Tibial artery (tissue), 4 donors: ENCODE measurements at places on chromosomes 5 and 9.

GRCh38 chr9:93431539-93432105 is 19.9 kb upstream of the FAM120A start:
- no peaks in the 10 kb centered on the region for H3K36me3 ChIP-seq
- H3K27ac ChIP-seq = no peak overlapping the region
- DNase-seq = peak; percentile 28
- H3K4me3 ChIP-seq = no peak overlapping the region
- no peaks in the 10 kb centered on the region for H3K27me3 ChIP-seq

DNA sequence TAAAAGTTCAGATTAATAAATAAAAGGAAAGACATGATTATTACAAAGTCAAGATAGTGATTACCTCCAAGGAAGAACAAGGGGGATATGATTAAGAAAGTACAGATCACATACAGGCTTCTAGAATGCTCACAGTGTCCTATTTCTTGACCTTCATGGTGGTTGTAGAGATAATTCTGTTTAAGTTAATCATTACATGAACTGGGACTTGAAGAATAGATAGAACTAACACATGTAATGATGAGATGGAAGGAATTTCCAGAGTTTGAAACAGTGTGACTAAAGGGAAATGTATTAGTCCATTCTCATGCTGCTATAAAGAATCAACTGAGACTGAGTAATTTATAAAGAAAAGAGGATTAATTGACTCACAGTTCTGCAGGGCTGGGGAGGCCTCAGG is 72.7 kb downstream of the LURAP1L start:
- no peak overlapping the region for H3K4me3 ChIP-seq
- DNase-seq = no peak
- no peak overlapping the region for H3K27ac ChIP-seq
- no peaks in the 10 kb centered on the region for H3K27me3 ChIP-seq
- no peaks in the 10 kb centered on the region for H3K4me1 ChIP-seq

- H3K27ac ChIP-seq = peak overlapping the region; percentile 70
- peak; percentile 74 for DNase-seq
- H3K4me3 ChIP-seq = peak overlapping the region; percentile 14
- no peaks in the 10 kb centered on the region for H3K27me3 ChIP-seq
- H3K4me1 ChIP-seq = no peaks in the 10 kb centered on the region
These were observed 188.4 kb downstream of the SNCAIP start for GRCh38 chr5:122500245-122501088.

GRCh38 chr9:78030553-78031443 is 813 bp downstream of the GNAQ start:
- H3K27ac ChIP-seq = peak overlapping the region; percentile 91
- no peaks in the 10 kb centered on the region for H3K36me3 ChIP-seq
- H3K4me1 ChIP-seq = peaks cover 32% of the 10 kb centered on the region
- no peaks in the 10 kb centered on the region for H3K27me3 ChIP-seq

- no peak overlapping the region for H3K4me3 ChIP-seq
- H3K4me1 ChIP-seq = no peaks in the 10 kb centered on the region
- no peaks in the 10 kb centered on the region for H3K27me3 ChIP-seq
- H3K27ac ChIP-seq = no peak overlapping the region
- no peak for DNase-seq
- no peaks in the 10 kb centered on the region for H3K36me3 ChIP-seq
These were observed 27.0 kb upstream of the FRRS1L start for GRCh38 chr9:109193974-109194556.

DNA sequence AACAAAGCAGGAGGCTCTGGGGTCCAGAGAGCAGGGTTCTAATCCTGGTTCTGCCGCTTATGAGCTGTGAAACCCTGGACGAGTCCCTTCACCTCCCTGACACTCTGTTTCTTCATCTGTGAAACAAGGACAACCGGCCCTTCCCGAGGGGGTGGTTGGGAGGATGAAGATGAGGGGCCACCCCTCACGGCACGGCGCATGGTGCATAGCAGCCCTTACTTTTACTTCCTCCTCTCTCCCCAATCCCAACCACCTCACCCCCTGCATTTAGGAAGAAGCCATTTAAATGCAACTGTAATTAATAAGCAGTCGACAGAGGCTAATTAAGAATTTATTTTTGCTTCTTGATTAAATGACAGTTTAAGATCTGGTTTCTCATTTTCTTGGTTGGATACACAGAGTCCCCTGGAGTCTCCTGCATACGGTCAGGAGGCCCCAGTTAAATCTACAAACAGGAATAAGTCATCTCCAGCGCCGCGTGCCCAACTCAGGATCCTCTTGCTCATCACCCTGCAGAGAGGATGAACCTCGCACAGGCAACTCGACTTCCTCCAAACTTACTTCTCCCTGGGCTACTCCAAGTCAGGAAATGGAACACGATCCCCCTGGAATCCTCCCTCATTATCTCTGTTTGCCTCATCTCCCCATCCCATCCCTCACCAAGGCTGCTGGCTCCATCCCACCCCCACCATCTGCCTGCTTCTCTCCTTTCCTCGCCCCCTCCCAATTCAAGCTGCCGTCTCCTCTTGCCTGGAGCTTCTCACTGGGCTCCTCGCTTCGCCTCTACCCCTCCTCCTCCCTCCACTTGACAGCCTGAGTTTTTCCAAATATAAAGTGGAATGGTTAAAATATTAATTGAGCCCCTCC is 95.9 kb downstream of the HRH2 start:
- no peaks in the 10 kb centered on the region for H3K36me3 ChIP-seq
- DNase-seq = no peak
- H3K27me3 ChIP-seq = no peaks in the 10 kb centered on the region
- H3K27ac ChIP-seq = no peak overlapping the region
- H3K4me3 ChIP-seq = no peak overlapping the region
- no peaks in the 10 kb centered on the region for H3K4me1 ChIP-seq

- no peaks in the 10 kb centered on the region for H3K36me3 ChIP-seq
- no peaks in the 10 kb centered on the region for H3K27me3 ChIP-seq
- no peak overlapping the region for H3K4me3 ChIP-seq
- DNase-seq = peak; percentile 70
- H3K27ac ChIP-seq = peak overlapping the region; percentile 39
These were observed 91.8 kb downstream of the GLIS3 start for GRCh38 chr9:4207881-4208615.

DNA sequence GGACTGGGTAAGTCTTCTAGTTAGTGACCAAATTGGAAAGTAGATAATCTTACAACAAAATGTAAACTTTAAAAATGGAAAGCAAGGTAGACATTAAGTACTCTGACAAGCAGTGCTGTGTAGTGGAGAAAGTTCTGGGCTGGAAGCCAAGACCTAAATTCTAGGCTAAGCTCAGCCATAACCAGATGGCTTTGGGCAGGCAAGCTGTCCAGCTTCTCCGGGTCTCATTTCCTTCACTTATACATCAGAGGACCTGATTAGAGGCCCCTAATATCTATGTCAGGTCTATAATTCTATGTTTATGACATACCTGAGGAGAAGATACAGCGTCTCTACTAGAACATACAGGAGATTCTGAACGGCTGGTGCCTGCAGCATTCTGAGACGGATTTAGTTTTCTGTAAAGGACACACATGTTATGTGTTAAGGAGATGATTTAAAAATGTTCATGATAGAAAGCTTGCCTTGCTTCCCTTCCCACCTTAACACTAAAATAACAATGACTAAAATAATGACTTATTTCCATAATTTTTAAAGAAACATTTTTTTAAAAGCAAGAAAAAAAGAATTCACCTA is 61.2 kb downstream of the ELL2 start:
- no peak for DNase-seq
- peak overlapping the region; percentile 7 for H3K27ac ChIP-seq
- H3K36me3 ChIP-seq = peaks cover 67% of the 10 kb centered on the region
- no peaks in the 10 kb centered on the region for H3K27me3 ChIP-seq

GRCh38 chr5:6470672-6471071 is 22.0 kb downstream of the UBE2QL1 start:
- H3K36me3 ChIP-seq = no peaks in the 10 kb centered on the region
- DNase-seq = no peak
- H3K27me3 ChIP-seq = no peaks in the 10 kb centered on the region

DNA sequence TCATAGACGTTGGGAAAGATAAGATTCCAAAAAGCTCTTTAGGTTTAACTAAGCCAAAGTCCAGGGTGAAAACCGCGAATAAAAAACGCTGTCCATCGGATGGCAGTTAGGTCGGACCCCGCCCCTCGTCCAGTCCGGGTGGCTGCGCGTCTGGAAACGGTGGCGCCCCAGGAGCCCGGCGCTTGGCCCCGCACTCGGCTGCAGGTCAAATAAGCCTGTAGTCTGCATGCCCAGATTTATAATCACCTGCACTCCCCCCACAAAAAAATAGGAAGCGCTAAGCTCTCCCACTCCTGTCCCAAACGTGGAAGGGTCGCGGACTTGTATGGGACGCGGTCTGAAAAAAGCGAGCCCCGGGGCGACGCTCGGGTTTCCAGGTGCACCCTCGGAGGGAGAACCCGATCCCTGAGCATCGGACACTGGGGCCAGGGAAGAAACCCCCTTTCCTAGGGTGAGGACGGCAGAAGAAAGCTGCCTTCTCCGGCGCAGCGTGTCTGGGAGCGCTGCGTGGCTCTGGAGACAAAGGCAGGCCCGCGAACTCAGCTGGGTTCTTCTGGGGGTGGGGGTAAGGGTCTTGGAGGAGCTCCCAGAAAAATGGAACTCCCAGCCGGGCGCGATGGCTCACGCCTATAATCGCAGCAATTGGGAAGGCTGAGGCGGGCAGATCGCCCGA is 923 bp upstream of the ZBTB5 start:
- H3K4me1 ChIP-seq = no peaks in the 10 kb centered on the region
- no peaks in the 10 kb centered on the region for H3K27me3 ChIP-seq
- H3K4me3 ChIP-seq = peak overlapping the region; percentile 98
- no peaks in the 10 kb centered on the region for H3K36me3 ChIP-seq
- H3K27ac ChIP-seq = peak overlapping the region; percentile 99

- no peak overlapping the region for H3K27ac ChIP-seq
- peaks cover 36% of the 10 kb centered on the region for H3K27me3 ChIP-seq
- no peak for DNase-seq
- H3K4me3 ChIP-seq = no peak overlapping the region
- H3K4me1 ChIP-seq = no peaks in the 10 kb centered on the region
These were observed 233.8 kb downstream of the ROR2 start for GRCh38 chr9:91716239-91716638.

- H3K27ac ChIP-seq = no peak overlapping the region
- peaks cover 79% of the 10 kb centered on the region for H3K4me1 ChIP-seq
- no peak overlapping the region for H3K4me3 ChIP-seq
- H3K27me3 ChIP-seq = no peaks in the 10 kb centered on the region
These were observed 46.9 kb downstream of the ADAMTS2 start for GRCh38 chr5:179298181-179298993.

- DNase-seq = no peak
- H3K4me1 ChIP-seq = no peaks in the 10 kb centered on the region
- H3K36me3 ChIP-seq = no peaks in the 10 kb centered on the region
- no peak overlapping the region for H3K27ac ChIP-seq
- no peak overlapping the region for H3K4me3 ChIP-seq
These were observed 48.5 kb downstream of the PLGRKT start for GRCh38 chr9:5389109-5389732.

GRCh38 chr5:12214267-12215015 is 310.2 kb upstream of the CTNND2 start:
- DNase-seq = no peak
- no peak overlapping the region for H3K4me3 ChIP-seq
- no peaks in the 10 kb centered on the region for H3K36me3 ChIP-seq
- no peak overlapping the region for H3K27ac ChIP-seq
- H3K4me1 ChIP-seq = no peaks in the 10 kb centered on the region

- H3K27me3 ChIP-seq = no peaks in the 10 kb centered on the region
- no peak overlapping the region for H3K4me3 ChIP-seq
- no peaks in the 10 kb centered on the region for H3K36me3 ChIP-seq
- no peaks in the 10 kb centered on the region for H3K4me1 ChIP-seq
- DNase-seq = no peak
These were observed 42.5 kb downstream of the KCNIP1 start for GRCh38 chr5:170546282-170546681.

- peaks cover 13% of the 10 kb centered on the region for H3K4me1 ChIP-seq
- peaks cover 6% of the 10 kb centered on the region for H3K27me3 ChIP-seq
- H3K36me3 ChIP-seq = no peaks in the 10 kb centered on the region
- no peak overlapping the region for H3K27ac ChIP-seq
- DNase-seq = no peak
These were observed 2.6 kb upstream of the SVEP1 start for GRCh38 chr9:110582156-110582555.

- no peak for DNase-seq
- H3K27me3 ChIP-seq = peaks cover 9% of the 10 kb centered on the region
- H3K27ac ChIP-seq = no peak overlapping the region
These were observed 51.4 kb downstream of the COL23A1 start for GRCh38 chr5:178538741-178539229.

DNA sequence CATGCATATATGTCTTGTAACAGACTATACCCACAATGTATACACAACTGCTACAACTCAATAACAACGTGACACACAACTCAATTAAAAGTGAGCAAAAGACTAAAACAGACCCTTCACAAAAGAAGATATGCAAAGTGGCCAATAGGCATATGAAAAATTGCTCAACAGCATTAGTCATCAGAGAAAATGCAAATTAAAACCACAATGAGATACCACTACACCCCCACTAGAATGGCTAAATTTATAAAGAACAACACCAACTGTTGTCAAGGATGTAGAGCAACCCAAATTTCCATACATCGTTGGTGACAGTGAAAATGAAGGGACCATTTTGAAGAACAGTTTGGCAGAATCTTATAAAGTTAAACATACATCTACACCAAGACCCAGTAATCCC is 38.9 kb downstream of the GABRB2 start:
- H3K27ac ChIP-seq = no peak overlapping the region
- no peak overlapping the region for H3K4me3 ChIP-seq
- no peaks in the 10 kb centered on the region for H3K4me1 ChIP-seq
- H3K36me3 ChIP-seq = no peaks in the 10 kb centered on the region
- H3K27me3 ChIP-seq = no peaks in the 10 kb centered on the region
- DNase-seq = no peak

DNA sequence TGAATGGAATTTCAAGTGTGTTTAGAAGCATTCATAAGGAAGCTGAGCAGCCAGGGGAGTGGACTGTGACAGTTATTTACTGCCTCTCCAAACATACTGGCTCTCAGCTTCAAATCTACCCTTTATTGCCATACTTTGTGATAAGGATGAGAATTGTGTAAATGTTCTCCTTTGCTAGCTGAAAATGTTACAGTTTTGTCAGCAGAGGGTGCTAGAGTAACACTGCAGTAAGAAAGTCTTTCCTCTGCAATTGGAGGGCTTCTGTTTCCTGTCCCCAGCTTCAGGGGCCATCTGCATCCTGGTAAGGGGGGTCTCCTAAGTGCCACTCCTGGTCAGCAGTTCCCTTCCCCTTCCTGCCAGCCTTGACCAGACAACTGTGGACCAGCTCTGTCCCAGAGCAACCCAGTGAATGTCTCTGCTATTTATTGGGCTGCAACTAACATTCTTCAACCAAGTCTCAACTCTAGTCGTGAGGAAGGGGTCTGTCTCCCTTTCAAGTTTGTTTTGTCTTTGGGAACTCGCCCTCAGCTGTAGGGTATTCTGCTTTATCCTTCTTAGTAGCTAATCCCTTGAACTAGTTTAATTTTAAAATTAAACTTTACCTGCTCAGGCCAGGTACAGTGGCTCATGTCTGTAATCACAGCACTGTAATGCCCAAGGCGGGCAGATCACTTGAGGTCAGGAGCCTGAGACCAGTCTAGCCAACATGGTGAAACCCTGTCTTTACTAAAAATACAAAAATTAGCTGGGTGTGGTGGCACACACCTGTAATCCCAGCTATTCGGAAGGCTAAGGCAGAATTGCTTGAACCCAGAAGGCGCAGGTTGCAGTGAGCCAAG is 45.3 kb downstream of the RAPGEF6 start:
- no peaks in the 10 kb centered on the region for H3K27me3 ChIP-seq
- H3K4me3 ChIP-seq = no peak overlapping the region
- no peak for DNase-seq
- H3K4me1 ChIP-seq = peaks cover 7% of the 10 kb centered on the region
- H3K36me3 ChIP-seq = no peaks in the 10 kb centered on the region
- H3K27ac ChIP-seq = no peak overlapping the region
